Motor neuron (in vitro differentiated cells): ENCODE measurements at places on chromosomes 16 and 17.

- no peak for ATAC-seq
Observed at GRCh38 chr16:76964464-76965154, 226.4 kb upstream of the MON1B start.

- no peak for ATAC-seq
Observed at GRCh38 chr17:65895969-65896368, 296.0 kb downstream of the CEP112 start.

DNA sequence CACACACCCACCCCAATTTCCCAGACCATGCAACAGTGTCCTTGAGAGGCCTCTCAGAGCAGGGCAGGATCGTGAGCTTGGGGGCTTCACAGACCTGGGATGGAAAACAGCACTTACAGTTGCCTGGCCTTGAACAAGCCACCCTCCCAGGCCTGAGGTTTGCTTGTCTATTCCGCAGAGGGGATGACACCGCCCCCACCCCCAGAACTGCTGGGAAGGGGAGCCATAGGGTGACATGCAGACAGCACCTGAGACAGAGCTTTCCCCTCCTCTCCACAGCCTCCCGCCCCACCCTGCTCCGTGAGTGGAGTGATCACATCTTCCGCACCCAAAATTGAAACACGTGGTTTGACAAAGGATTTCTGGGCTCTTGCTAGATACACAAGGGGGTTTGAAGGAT is 131.5 kb upstream of the TNRC6C start:
- no peak for ATAC-seq

GRCh38 chr17:2542456-2542855 is 30.8 kb upstream of the METTL16 start:
- ATAC-seq, result no peak

- peak; percentile 96 for ATAC-seq
Observed at GRCh38 chr17:7627250-7628121, at the start of gene SAT2. Gene SAT2, minus strand, starts transcription at chr17:7627821. Its CDS starts 186 bp downstream, at chr17:7627635.

DNA sequence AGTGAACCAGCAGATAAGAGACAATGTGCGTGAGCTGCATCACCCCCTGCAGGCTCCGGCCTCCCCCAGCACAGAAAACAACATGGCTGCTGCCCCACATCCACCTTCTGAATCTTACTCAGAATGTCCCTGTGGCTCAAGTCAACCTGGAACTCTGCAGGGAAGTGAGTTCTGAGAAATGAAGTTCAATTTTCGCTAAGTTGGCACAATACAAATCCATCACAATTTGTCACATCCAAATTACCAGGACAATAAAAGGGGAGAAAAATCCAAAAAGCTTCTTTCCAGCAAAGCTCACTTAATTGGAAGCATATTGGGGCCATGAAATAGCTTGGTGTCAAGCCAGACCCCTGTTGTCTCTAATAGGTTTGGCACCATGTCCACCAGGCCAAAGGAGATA is 38.1 kb downstream of the CLEC19A start:
- no peak for ATAC-seq

DNA sequence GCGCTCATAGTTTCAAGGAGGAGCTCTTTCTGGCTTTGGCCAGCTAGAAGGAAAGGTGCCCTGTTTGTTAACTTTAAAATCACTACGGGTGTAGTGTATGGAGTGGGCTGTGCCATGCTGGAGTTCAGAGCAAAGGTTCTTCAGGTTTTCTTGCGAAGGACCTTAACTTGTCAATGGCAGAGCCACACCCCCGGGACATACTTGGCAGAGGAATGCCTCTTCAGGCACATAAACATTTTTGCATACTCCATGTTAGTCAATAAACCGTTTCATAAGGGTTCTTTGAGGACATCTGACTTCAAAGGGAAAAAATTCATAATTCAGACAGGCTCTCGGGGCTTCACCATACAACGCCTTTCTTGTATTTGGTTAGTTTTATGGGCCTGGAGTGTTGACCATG is 113.0 kb upstream of the PLCG2 start:
- ATAC-seq, result no peak

DNA sequence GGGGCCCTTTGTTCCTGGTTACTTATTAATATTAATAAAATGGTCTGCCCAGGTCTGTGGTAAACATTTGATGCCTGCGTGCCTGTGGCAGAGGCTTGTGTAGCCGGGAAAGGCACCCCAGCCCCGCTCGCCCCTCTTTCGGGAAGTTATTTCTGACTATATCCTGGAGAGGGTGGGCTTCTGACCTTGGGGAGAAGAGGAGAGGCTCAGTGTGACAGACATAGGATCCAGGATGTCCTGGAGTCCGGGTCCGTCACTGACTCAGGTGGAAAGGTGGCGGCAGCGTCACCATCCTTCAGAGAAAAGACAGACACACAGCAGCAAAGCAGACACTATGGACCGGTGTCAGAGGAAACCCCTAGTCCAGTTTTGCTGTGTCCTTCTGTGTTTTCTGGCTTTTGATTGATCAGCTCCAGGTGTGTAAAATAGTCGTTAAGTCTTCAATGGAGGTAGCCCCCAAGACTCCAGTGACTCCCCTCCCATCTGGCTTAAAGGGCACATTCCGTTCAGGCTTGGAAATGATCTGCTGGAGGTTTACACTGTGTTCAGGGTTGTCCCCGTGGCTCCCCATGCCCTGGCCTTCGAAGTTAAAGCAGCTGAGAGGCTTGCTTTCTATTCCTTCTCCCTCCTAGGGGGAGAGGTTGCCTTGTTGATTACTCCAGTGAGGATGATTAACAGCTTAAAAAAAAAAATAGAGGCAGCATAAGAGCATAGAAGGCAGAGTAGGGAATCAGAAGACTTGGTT is 81.6 kb downstream of the CCDC182 start:
- no peak for ATAC-seq

- no peak for ATAC-seq
Observed at GRCh38 chr16:66574531-66574930, 4.7 kb upstream of the CMTM2 start.

DNA sequence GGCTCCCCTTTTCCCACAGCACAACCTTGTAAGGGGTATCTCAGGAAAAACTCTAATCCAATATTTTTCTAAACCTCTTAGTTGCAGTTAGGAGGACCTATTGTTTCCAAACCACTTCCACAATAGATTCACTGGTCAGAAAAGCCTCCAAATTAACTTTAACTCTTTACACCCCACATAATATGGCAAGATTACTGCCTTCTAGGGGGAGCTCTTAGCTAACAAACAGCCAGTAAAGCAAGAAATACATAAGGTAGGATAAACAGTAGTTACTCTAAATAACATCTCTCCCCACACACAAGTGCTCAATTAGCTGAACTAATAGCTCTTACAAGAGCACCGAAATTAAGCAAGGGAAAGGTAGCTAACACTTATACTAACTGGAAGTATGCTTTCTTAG is 192.1 kb upstream of the KIF2B start:
- ATAC-seq, result no peak
